Spinal cord (tissue), 10 donors: ENCODE measurements at places on chromosomes 11 and 22. TPM values are rescaled to one million over a fixed set of nuclear protein-coding genes. Genes with fewer than 3 reads are reported as not detected.

Gene PTGDR2
- 1.9 TPM for total RNA-seq

Gene SEPTIN3
- total RNA-seq, result 86.9 TPM

Gene CHST1
- 10.5 TPM for total RNA-seq

Gene MMP13
- total RNA-seq, result 1.7 TPM

Gene TMX2
- 80.3 TPM for total RNA-seq

Gene OR51I1
- 0.28 TPM for total RNA-seq

Gene MYH9
- total RNA-seq, result 93.4 TPM

Gene BTBD18
- not detected for total RNA-seq

Gene METTL15
- 15.2 TPM for total RNA-seq

Gene MYBPC3
- 0.06 TPM for total RNA-seq

Gene VWA5A
- 50.4 TPM for total RNA-seq
